ENCODE measurements at places on chromosomes 2 and 18.

DNA sequence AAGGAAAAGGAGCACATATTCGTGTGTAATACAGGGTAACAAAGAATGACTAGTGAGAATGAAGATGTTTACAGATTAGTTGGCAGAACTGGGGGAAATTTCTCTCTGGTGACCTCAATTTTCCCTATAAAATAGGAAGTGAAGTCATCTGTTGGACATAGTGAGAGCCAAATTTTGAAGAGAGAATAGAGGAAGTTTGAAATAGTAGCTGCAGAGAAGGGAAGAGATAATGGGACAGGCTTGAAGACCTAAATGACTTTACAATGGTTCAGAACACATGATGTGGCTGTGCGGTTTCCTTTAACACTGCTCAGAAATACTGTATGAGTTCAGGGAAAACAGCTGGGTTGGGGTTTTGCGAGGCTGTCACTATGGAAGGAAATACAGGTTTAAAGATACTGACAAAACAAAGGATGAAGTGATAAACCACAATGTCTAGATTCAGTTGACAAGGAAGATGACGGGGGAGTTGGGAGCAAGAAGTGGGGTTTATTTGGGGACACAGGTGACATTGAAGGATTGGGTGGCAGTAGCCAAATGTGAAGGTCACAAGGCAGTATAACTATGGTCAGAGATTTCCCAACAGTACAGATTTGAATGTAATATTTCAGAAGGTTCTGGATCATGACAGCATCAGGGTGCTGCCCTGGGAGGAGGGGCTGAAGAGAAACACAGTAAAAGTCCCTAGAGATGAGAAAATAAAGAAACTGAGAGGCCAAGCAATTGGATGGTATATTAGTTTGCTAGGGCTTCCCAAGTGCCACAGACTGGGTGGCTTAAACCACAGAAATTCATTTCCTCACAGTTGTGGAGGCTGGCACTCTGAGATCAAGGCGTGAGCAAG lies 82.6 kb upstream of the TANK start:
- peak; percentile 28 for DNase-seq

- DNase-seq: peak; percentile 38
These were observed 33.8 kb upstream of the RASGRP3 start for GRCh38 chr2:33442528-33443079.

GRCh38 chr18:10113121-10114022 lies 199.6 kb downstream of the VAPA start:
- no peak for DNase-seq

DNA sequence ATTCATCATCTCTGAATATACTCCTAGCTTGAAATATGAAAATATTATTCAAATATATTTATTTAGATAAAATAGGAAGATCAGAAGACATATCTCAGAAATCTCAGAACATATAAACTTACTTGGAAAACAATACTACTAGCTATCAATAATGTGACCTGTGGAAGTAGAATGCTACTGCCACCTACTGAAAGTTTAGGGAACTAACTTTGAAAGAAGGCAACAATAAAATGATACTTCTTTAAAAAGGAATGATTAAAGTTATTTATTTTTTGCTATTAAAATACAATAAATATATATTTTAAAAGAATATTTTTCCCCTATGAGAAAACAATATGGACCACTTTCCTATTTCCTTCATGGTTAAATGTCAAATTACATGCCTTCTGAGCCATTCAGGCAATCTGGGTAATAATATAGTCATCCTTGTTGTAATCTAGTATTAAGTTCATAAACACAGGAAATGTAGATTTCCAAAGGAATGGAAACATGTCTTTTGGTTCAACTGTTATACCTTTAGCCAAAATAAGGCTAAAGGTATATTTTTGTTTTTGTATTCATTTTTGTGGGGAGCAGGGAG lies 26.0 kb downstream of the ACADL start:
- peak; percentile 46 for DNase-seq

GRCh38 chr18:74950479-74950878 lies 258.5 kb downstream of the PTGR3 start:
- no peak for DNase-seq

DNA sequence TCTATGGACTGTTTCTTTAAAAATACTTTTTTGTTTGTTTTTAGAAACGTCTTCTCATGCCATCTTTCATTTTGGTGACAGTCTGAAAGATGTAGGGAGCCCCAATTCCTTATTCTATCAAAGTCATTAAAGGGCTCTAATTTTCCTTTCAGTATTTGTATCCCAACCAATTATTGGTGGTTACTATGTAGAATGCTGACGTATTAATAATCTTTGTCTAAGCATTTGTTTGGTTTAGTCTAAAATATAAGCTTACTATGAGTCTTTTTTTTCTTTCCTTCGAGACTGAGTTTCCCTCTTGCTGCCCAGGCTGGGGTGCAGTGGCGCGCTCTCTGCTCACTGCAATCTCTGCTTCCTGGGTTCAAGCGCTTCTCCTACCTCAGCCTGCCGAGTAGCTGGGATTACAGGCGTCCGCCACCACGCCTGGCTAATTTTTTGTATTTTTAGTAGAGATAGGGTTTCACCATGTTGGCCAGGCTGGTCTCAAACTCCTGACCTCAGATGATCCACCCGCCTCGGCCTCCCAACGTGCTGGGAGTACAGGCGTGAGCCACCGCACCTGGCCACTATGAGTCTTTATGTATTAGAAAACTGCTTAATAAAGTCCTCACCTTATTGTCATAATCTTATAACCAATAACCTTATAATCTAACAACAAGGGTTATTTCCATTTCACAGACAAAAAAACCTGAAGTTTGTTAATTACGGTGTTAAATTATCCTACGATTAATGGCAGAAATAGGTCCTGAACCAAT lies 849 bp upstream of the VRK2 start:
- DNase-seq: no peak

- DNase-seq: no peak
These were observed 349.7 kb upstream of the GALNT5 start for GRCh38 chr2:156907806-156908205.

- DNase-seq: peak; percentile 62
These were observed 99.1 kb downstream of the ALPK2 start for GRCh38 chr18:58529714-58530354.

GRCh38 chr2:54194761-54195750 lies 61.0 kb downstream of the TSPYL6 start:
- no peak for DNase-seq

- DNase-seq: no peak
These were observed 46.7 kb upstream of the KCNG2 start for GRCh38 chr18:79750980-79751571.

GRCh38 chr2:60413069-60413813 lies 140.2 kb downstream of the BCL11A start:
- no peak for DNase-seq

DNA sequence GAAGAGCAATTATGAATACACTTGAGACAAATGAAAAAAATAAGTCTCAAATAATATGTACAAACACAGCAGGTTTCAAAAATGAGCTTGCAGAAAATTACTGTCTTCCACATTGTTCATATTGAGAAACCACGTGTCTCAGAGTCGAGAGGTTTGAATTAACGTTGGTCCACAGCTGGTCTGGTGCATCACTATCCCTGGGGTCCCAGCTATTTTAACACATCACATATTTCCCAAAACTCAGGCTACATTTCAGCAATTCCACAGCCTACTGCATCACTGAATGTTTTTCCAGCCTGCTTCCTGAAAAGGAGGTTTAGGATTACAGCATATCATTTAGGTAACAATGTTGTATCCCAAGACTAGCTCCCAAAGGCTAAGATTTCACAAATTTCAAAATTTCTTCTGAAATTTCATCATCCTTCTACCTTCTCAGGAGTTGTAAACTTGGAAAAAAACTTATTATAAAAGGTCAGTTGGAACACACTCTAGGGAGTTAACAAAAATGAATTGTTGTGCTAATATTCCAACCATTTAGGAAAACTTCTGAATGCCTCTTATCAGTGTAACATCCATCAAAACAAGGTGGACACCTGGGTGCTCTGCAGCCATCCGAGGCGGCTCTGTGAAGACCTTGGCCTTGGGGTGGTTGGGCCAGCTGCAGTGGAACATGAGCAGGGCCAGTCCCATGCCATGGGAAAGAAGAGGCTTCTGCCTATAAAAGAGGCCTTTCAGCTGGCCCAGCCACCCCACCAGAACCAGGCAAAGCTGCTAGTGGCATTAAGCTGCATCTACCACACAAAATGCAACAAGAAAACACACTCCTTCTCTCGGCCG lies 198.1 kb upstream of the RBBP8 start:
- DNase-seq: peak; percentile 69

DNA sequence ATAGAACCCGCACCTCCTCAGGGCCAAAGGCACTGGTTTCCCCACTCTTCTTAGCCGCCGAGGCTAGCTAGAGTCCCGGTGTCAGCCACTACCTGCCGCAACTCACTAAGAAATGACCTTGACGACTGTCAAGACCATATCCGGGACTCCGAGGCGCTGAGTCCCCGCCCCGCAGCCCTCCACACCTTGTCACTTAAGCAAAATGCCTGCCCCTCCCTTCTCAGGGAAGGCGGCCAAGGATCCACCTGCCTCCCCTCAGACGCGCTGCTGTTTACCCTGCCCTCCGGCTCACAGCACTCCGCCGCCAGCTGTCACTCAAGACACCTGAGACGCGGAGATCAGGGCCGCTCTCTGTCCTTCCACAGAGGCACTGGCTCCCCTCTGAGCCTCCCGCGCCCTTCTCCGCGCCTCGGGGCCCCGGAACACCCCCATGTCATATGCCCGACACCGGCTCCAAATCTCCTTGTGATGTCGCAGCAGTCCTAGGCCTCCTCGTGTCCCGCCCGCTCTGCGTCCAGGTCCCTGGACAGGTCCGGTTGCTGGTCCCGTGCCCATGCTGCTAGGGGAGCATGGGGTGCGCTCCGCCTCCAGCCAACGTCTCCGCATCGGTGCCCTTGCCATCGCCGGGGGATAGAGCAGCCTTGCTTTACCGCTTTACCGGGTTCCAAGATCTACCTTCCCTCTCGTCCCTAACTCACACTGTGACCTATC lies 32.5 kb upstream of the REG3G start:
- peak; percentile 30 for DNase-seq

- no peak for DNase-seq
These were observed 52.3 kb downstream of the TFCP2L1 start for GRCh38 chr2:121232626-121233265.

- DNase-seq: no peak
These were observed 7.3 kb upstream of the HTR2B start for GRCh38 chr2:231132129-231132528.

GRCh38 chr2:239348563-239349452 lies 52.0 kb downstream of the HDAC4 start:
- DNase-seq: peak; percentile 21

- no peak for DNase-seq
These were observed 8.9 kb downstream of the SULT1C2 start for GRCh38 chr2:108297436-108298141.

GRCh38 chr2:217930761-217931563 lies 71.8 kb downstream of the TNS1 start:
- peak; percentile 27 for DNase-seq

DNA sequence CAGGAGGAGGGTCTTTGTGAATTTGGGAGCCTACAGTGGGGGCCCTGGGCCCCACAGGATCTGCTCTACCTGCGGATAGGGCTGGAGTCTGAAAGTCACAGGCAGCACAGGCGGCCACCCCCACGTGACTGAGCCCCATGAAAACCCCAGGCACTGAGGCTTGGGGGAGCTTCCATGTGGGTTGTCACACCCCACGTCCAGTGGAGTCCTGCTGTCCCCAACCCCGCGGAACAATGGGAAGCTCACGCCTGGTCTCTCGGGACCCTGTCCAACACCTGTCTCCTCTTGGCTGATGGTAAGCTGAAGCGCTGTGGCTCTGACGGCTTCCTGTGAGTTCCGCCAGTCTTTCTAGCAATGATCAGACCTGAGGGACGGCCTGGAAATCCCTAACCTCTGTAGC lies 85.8 kb downstream of the PTGR3 start:
- no peak for DNase-seq

- DNase-seq: no peak
These were observed 102.4 kb downstream of the LDLRAD4 start for GRCh38 chr18:13320891-13321425.

- DNase-seq: no peak
These were observed 2.0 kb downstream of the ESPNL start for GRCh38 chr2:238101891-238102841.

DNA sequence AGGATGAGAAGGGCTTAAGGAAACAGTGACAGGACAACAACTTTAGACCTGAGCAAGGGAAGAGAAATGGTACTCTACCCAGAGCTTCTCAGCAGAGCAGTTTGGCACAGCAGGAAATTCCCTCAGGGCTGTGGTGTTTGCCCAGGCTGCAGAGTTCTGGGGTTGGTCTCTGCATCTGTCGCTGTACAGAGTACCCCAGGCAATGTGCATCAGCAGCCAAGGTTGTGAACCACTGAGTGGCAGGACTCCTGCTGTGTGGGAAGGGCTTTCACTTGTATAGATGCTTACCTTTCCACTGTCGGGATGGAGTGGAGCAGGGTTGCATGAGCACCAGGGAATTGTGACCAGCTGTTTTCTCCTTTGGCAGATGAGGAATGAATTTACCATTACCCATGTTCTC lies 21.2 kb downstream of the STAMBP start:
- DNase-seq: no peak

GRCh38 chr2:201909961-201910361 lies 103.6 kb downstream of the CDK15 start:
- peak; percentile 52 for DNase-seq

DNA sequence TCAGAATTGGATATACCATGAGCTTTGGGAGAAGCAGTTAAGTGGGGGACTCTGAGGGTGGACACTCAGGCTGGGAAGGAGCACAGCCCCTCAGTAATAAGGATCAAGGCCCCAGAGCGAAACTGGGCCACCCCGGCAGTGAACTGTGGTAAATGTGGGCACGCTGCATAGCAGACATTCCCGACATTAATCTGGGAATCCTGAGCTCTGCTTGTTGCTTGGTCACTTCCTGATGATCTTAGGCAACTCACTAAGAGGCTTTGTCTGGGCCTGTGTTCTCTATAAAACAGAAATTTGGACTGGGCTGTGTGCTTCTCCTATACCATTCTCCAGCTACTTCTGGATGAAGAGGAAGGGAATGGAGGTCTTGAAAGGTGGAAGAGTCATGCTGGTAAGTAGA lies 4.8 kb downstream of the TGFBRAP1 start:
- DNase-seq: no peak

- DNase-seq: no peak
These were observed 145.4 kb downstream of the NBAS start for GRCh38 chr2:15415748-15416147.

- DNase-seq: peak; percentile 32
These were observed 663 bp downstream of the TRIM54 start for GRCh38 chr2:27282892-27283291.

- peak; percentile 73 for DNase-seq
These were observed 844 bp upstream of the VSNL1 start for GRCh38 chr2:17539611-17540092.

DNA sequence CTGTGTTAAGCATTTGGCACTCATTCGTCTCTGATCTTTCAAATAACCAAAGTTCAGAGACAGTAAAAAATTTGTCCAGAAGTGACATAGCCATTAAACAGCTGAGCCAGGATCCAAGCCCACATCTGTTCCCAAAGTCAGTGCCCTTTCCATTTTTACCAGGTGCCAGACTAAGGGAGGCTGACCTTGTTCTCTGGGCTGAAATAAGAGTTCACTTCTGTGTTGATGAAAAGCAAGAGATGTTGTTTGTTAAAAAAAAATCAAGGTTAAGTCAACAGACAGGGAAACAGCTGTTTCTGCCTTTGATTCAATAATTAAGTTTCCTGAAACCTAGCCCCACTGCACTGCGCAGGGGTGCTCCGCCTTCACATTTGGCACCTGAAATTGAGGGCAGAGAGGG lies 117.1 kb downstream of the PRKRA start:
- DNase-seq: peak; percentile 25

- DNase-seq: no peak
These were observed 1147.1 kb downstream of the CNTNAP5 start for GRCh38 chr2:125172181-125172580.

GRCh38 chr2:29463181-29463900 lies 348.1 kb downstream of the CLIP4 start:
- no peak for DNase-seq
